ENCODE measurements at places on chromosomes 1 and 21. TPM values are rescaled to one million over a fixed set of nuclear protein-coding genes. Genes with fewer than 3 reads are reported as not detected.

- no peak overlapping the region for H3K4me3 ChIP-seq
- no peaks in the 10 kb centered on the region for H3K4me1 ChIP-seq
- no peaks in the 10 kb centered on the region for H3K36me3 ChIP-seq
- no peaks in the 10 kb centered on the region for H3K27me3 ChIP-seq
- H3K27ac ChIP-seq, result no peak overlapping the region
These were observed 755.2 kb upstream of the ADAMTS5 start for GRCh38 chr21:27722095-27722494.

DIO1 gene
- not detected for total RNA-seq

MIB2 gene
- 55.3 TPM for total RNA-seq

IKBKE gene
- total RNA-seq, result 8.7 TPM

GRCh38 chr1:76921590-76921989 is 54.3 kb downstream of the ST6GALNAC5 start:
- H3K4me1 ChIP-seq, result no peaks in the 10 kb centered on the region
- no peak for DNase-seq
- no peaks in the 10 kb centered on the region for H3K36me3 ChIP-seq
- no peak overlapping the region for H3K27ac ChIP-seq
- H3K4me3 ChIP-seq, result no peak overlapping the region
